ENCODE measurements at places on chromosomes 12 and 14.

DNA sequence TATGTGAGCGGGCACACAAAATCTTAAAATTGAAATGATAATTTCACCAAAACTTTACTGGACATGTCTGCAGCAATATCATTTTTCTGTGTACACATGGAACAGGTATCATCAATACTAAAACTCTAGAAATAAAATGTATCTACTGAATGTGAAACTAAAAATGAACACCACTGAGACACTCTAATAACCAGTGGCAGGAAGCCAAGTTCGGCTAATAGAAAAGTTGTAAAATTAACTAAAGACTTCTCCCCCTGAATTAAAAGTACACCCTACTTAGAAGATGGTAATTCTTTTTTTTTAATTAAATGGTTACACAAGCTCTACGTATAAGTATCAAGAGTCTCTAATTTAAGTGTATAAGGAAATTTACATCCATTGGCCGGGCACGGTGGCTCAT, 227.2 kb downstream of the MED13L start:
- H3K4me3 ChIP-seq = no peak overlapping the region
- peaks cover 5% of the 10 kb centered on the region for H3K4me1 ChIP-seq
- H3K27me3 ChIP-seq = no peaks in the 10 kb centered on the region
- H3K27ac ChIP-seq = no peak overlapping the region
- no peaks in the 10 kb centered on the region for H3K36me3 ChIP-seq

- peaks cover 15% of the 10 kb centered on the region for H3K4me1 ChIP-seq
- DNase-seq = no peak
- peaks cover 2% of the 10 kb centered on the region for H3K36me3 ChIP-seq
- no peak overlapping the region for H3K27ac ChIP-seq
- peaks cover 66% of the 10 kb centered on the region for H3K27me3 ChIP-seq
Observed at GRCh38 chr12:53739214-53740129, 12.2 kb upstream of the CALCOCO1 start.

GRCh38 chr12:57380300-57380699, 50.5 kb downstream of the R3HDM2 start:
- H3K4me3 ChIP-seq = no peak overlapping the region
- H3K27ac ChIP-seq = no peak overlapping the region
- H3K36me3 ChIP-seq = peaks cover 15% of the 10 kb centered on the region
- no peak for DNase-seq
- H3K27me3 ChIP-seq = no peaks in the 10 kb centered on the region

DNA sequence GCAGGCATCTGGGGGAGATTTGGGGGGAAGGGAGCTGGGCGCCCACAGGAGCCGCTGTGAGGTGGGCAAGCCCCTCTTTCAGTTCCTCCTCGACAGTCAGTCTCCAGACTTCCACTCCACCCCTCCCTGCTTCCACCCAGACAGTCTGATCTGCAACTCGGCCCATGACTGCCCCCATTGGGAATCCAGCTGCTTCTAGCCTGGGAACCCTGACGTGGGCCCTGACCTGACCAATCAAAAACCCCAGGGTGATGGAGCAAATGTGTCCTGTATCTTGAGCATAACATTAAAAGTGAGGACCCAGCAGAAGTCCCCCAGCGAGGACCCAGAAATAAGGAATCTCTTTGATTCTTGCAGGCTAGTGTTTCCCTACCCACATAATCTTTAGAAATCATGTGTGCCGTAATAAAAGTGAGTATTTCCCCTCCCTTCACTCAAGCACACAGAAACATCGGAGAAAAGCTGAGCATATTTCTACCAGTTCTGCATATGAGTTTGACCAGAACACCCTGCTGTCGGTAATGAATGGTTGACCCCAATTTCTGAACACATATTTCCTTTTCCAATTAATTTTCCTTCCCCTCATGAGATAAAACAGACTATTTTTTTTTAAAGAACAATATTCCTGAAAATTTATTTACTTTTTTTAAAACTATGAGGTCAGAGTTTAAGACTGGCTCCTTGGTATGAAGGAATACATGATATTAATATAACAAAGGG, 6.4 kb downstream of the SSH1 start:
- H3K27ac ChIP-seq = no peak overlapping the region
- H3K4me1 ChIP-seq = peaks cover 20% of the 10 kb centered on the region
- no peak overlapping the region for H3K4me3 ChIP-seq
- DNase-seq = no peak
- no peaks in the 10 kb centered on the region for H3K27me3 ChIP-seq

GRCh38 chr12:54360717-54361456, 3.4 kb downstream of the GPR84 start:
- H3K4me3 ChIP-seq = peak overlapping the region; percentile 33
- peak; percentile 88 for DNase-seq
- peak overlapping the region; percentile 73 for H3K27ac ChIP-seq
- H3K36me3 ChIP-seq = no peaks in the 10 kb centered on the region

GRCh38 chr14:94689218-94689984, 77.2 kb downstream of the SERPINA3 start:
- H3K4me1 ChIP-seq = no peaks in the 10 kb centered on the region
- H3K27me3 ChIP-seq = peaks cover 5% of the 10 kb centered on the region
- DNase-seq = peak; percentile 85
- no peak overlapping the region for H3K27ac ChIP-seq
- H3K4me3 ChIP-seq = no peak overlapping the region

- H3K27me3 ChIP-seq = peaks cover 62% of the 10 kb centered on the region
- H3K36me3 ChIP-seq = no peaks in the 10 kb centered on the region
- no peak for DNase-seq
- H3K4me1 ChIP-seq = no peaks in the 10 kb centered on the region
- H3K4me3 ChIP-seq = no peak overlapping the region
Observed at GRCh38 chr12:114439261-114439683, 33.3 kb upstream of the TBX5 start.

DNA sequence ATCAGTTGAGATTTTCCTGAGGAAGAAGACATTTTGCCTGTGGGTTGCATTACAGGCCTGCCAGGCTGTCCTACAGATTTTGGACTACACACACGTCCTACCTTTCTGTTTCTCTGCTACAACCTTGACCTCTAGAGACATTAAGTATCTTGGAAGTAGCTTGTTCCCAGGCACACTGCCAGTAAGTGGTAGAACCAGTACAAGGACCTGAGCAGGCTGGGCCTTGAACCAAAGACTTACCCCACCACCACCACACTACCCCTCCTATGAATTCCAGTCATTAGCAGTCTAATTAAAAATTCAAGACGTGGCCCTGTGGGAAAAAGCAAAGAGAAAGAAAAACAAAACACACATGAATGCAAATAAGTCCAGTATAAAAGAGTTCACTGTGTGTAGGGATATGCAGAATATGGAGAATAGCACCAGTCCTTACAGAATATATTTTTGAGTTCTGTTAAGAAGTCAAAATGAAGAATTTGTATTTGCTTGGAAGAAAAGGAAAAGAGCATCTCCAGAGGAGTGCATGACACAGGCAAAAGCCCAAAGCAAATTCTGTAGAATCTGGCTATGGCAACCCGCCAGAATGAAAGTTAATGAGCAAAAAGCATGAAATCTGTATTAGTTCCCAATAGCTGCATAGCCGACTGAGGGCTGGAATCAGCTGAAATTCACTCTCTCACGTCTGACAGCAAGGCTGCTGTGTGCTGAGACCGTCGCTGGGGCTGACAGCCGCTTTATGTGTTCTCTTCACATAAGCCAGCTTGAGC, 74.3 kb upstream of the ST8SIA1 start:
- no peaks in the 10 kb centered on the region for H3K36me3 ChIP-seq
- H3K27ac ChIP-seq = no peak overlapping the region
- no peaks in the 10 kb centered on the region for H3K27me3 ChIP-seq
- H3K4me3 ChIP-seq = no peak overlapping the region
- H3K4me1 ChIP-seq = peaks cover 15% of the 10 kb centered on the region
- DNase-seq = peak; percentile 55

DNA sequence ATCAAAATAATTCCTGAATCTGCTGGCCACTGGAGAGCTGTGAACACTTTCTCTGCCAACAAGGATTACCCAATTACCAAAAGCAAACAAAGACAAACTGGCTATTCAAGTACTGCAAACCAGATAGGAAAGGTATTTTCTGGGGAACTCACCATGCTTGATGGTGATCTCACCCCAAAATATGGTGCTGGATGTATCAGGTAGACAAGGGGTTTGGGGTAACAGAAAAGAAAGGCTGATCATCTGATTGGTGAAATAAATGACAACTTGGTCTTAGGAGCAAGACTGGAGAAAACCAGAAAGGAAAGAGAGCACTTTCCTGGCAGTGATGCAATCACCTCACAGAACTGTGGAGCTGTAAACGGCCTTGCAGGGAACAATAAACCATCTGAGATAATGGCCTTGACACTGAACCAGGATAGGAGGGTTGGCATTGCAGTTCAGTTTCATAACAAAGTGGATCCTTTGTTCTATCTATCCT, 31.0 kb upstream of the NPFF start:
- H3K4me1 ChIP-seq = peaks cover under 1% of the 10 kb centered on the region
- H3K27ac ChIP-seq = no peak overlapping the region
- no peak for DNase-seq
- H3K27me3 ChIP-seq = no peaks in the 10 kb centered on the region

- peaks cover 31% of the 10 kb centered on the region for H3K27me3 ChIP-seq
- H3K4me3 ChIP-seq = no peak overlapping the region
Observed at GRCh38 chr14:21704338-21704737, 30.7 kb upstream of the OR4E1 start.

DNA sequence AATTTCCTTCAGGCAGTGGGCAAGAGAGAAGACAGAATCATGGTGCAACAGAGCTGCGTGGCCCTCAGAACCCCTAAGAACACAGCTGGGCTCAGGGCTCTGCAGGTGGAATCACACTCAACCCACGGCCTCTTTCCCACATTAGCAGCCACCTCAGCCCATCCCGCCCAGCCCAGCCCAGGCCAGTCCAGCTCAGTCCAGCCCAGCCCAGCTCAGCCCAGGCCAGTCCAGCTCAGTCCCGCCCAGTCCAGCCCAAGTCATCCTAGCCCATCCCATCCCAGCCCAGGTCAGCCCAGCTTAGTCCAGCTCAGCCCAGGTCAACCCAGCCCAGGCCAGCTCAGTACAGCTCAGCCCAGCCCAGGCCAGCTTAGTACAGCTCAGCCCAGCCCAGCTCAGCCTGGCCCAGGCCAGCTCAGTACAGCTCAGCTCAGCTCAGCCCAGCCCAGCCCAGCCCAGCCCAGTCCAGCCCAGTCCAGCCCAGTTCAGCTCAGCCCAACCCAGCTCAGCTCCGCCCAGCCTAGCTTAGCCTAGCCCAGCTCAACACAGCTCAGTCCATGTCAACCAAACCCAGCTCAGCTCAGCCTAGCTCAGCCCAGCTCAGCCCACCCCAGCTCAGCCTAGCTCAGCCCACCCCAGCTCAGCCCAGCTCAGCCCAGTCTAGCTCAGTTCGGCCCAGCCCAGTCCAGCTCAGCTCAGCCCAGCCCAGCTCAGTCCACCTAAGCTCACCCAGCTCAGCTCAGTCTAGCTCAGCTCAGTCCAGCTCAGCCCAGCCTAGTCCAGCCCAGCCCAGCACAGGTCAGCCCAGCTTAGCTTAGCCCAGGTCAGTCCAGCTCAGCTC, 183.1 kb downstream of the TMEM121 start:
- no peaks in the 10 kb centered on the region for H3K4me1 ChIP-seq
- H3K27ac ChIP-seq = no peak overlapping the region
- H3K4me3 ChIP-seq = no peak overlapping the region
- DNase-seq = no peak
- H3K36me3 ChIP-seq = no peaks in the 10 kb centered on the region
- no peaks in the 10 kb centered on the region for H3K27me3 ChIP-seq

- no peak for DNase-seq
- H3K4me3 ChIP-seq = no peak overlapping the region
- H3K36me3 ChIP-seq = no peaks in the 10 kb centered on the region
Observed at GRCh38 chr14:39673270-39673711, 241.1 kb upstream of the FBXO33 start.

DNA sequence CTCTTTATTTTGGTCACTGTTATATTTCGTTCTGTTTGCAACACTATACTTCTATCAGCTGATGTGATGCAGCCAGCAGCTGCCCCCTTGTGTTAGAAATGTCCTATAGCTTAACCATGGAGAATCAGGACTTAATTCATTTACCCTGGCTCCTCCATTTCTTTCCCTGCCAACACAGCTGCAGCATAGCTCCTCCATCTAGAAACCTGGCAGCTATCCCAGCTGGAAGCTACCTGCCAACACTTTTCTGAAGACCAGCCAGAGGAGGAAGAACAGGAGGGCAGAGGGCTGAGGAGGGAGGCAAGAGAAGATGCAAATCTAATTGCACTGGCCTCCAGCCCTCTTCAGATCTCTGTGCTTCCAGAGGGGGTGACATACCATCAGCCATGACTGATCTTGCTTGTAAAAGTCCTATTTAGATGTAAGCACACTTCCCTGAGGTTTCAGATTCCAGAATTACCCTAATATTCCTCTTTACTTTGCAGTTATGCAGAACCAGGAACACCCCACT, 156.8 kb upstream of the TMEM260 start:
- H3K27ac ChIP-seq = no peak overlapping the region
- peaks cover 6% of the 10 kb centered on the region for H3K27me3 ChIP-seq
- no peaks in the 10 kb centered on the region for H3K36me3 ChIP-seq
- H3K4me1 ChIP-seq = peaks cover 4% of the 10 kb centered on the region
- H3K4me3 ChIP-seq = no peak overlapping the region
- peak; percentile 67 for DNase-seq

DNA sequence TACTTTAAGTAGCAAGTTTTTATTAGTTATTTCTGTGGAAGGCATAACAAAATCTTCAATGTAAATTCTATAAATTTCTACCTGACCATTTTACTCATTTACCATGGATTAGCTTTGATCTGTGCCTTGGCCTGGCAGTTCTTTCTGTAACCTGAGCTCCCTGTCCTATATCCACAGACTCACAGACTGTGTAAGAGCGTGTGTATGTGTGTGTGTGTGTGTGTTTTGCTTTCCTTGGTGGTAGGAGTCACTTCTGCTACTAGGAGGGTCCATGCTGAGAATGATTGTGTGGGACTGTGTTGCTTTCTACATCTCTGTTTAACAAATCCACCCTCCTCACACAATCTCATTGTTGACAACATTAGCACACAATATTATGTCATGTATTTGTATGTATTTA, 221.2 kb upstream of the PELI2 start:
- H3K27ac ChIP-seq = no peak overlapping the region
- no peak overlapping the region for H3K4me3 ChIP-seq
- peaks cover 7% of the 10 kb centered on the region for H3K27me3 ChIP-seq
- DNase-seq = no peak
- no peaks in the 10 kb centered on the region for H3K36me3 ChIP-seq

DNA sequence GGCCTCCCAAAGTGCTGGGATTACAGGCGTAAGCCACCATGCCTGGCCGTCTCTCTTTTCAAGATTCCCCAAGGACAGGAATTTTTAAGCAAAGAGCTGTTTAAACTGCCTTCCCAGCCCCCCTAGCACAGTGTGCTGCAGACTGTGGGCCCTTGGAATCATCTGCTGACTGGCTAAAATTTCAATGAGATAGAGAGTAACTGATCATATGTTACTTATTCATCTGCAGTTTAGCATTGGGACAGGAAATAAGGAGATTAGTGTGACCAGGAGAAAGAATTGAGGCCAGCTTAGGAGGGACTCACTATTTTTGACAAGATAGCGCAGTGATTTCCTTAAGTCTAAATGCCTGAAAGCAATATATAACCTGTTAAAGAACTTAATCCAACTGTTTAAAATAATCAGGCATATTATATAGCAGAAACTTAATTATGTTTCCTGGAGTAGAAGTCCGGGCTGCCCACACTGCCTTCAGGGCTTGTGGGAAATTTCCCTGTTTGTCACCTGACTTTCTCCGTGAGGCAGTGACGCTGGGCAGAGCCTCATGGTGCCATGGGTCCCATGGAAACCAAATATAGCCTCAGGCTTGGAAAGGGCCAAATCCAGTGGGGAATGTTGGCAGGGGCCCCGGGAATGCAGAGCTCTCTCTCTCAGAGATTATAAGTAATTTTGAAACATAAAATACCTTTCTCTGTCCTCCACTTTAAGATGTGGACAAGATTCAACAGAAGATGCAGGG, 22.8 kb upstream of the CEBPE start:
- no peaks in the 10 kb centered on the region for H3K36me3 ChIP-seq
- peaks cover 2% of the 10 kb centered on the region for H3K4me1 ChIP-seq
- no peak overlapping the region for H3K4me3 ChIP-seq
- H3K27ac ChIP-seq = no peak overlapping the region
- peaks cover 3% of the 10 kb centered on the region for H3K27me3 ChIP-seq
